ENCODE measurements at places on chromosomes 12 and 14.

DNA sequence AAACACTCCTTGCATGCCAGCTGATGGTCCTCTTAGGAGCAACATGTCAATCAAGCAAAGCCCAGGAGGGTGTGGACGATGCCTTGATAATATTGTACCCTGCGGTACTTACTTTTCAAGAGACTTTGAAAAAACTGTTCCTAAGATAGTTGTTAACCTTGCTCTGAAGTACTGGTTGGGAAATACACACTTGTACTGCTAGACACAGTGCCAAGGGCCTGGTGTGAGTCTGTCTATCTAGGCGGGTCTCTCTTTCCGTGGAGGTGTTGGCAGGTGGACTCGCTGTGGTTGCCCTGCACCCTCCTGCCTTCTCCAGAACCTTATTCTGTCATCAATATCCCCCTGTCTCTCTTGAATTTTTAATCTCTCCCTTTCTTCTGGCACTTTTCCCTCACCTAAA is 189.4 kb downstream of the NRXN3 start:
- DNase-seq: no peak

GRCh38 chr12:54142114-54142475 is 46.7 kb downstream of the SMUG1 start:
- no peak for DNase-seq

DNA sequence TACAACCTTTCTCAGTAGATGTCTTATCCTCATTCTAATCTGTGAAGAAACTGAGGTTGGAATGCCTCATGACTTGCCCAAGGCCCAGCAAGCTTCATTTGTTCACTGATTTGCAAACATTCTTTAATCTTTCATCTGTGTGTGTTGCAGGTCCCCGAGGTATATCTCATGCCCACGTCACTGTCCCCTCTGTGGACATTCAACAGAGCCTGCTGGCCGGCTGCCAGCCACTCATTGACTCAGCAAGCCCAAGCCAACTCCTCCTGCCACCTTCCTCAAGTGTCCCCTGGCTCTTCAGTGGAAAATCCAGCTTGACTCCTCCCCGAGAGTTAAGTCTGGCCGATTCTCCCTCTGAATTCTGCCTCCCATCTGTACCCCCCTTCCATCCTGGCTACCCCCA is 1.9 kb upstream of the DCAF4 start:
- DNase-seq: no peak

DNA sequence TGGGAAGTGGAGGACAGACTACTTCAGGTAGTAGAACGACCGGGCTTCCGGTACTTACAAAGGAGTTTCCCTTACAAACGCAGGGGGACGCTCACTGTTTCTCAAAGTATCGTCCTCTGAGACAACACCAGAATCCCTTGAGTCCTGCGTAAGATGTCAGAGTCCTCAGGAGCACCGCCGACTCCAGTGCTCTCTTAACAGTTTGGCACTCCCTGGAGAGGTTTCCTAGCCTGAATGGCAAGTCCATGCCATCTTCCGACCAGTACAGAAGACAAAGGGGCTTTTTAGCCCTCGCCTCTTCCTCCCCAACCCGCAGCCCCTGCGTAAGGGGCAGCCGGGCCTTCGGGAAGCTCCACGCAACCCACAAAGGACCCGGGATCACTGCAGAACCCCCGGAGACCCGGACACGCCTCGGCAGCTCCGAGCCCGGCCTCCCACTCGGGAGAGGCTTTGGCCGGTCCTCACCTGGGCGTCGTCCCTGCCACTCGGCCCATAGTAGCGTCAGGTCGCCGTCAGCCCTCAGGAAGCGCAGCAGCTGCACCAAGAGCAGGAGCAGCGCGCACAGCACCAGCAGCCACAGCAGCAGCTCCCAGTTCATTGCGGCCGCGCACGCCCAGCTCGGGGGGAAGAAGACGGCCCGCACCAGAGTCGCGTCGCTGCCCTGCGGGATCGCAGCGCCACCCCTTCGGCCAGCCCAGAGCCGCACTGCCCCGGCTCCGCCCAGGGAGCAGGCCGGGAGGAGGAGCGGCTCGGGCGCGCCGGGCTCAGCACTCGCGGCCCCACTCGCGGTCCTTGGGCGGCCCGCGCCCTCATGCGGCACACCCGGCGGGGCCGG is at the start of gene DHRS7:
Gene DHRS7 (minus strand): TSS at position 687 of the 835 bp plus-strand sequence. CDS start 89 bp downstream, at position 598.
- DNase-seq: peak; percentile 73

- no peak for DNase-seq
These were observed 860.0 kb downstream of the RPS29 start for GRCh38 chr14:48726080-48726642.

GRCh38 chr12:105057174-105057573 is 27.1 kb downstream of the ALDH1L2 start:
- no peak for DNase-seq

- DNase-seq: peak; percentile 35
These were observed 4.2 kb upstream of the XPOT start for GRCh38 chr12:64400041-64400440.

GRCh38 chr12:132462788-132463187 is 27.2 kb upstream of the FBRSL1 start:
- DNase-seq: no peak

DNA sequence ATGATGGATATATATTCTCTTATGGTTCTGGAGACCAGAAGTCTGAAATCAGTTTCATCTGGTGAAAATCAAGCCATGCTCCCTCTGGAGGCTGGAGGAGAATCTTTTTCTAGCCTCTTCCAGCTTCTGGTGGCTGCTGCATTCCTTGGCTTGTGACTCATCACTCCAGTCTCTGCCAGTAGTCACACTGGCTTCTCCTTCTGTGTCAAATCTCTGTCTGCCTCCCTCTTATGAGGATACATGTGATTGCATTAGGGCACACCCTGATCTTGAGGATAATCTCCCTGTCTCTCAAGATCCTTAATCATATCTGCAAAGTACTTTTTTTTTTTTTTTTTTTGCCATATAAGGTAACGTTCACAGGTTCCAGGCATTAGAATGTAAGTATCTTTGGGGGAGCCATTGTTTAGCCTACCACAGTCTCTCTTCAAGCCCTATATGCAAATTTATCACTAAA is 17.7 kb downstream of the DNAL1 start:
- DNase-seq: no peak

GRCh38 chr14:91177073-91178034 is 63.5 kb downstream of the DGLUCY start:
- peak; percentile 84 for DNase-seq

GRCh38 chr14:35556548-35556947 is 22.6 kb downstream of the INSM2 start:
- DNase-seq: no peak

GRCh38 chr12:74547249-74547648 is 9.6 kb downstream of the ATXN7L3B start:
- DNase-seq: no peak

DNA sequence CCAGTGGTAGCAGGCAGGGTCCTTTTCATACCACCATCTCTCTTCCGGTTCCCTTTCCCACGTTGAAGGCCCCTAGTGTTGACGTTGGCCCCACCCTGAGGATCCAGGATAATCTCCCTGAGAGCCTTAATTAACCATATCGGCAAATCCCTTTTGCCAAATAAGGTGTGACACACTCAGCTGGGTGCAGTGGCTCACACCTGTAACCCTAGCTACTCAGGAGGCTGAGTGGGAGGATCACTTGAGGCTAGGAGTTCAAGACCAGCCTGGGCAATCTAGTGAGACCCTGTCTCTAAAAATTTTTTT is 2.8 kb upstream of the TMEM119 start:
- DNase-seq: no peak

DNA sequence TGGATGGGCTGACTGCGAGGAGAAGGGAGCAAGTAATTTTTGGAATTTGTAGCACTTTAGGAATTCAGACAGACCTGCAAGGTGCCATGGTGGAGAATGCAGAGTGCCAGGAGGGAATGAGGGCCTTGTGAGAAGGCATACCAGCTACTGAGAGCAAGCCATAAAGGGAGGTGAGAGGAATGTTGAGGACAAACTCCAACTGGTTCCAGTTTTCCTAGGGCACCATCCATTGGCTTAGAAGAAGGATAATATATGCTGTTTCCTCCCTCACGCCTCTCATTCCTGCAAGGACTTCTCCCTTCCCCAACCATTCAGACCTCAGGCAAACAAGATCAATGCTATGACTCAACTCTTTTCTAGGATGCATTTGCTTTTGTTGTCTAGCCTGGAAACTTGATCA is 11.2 kb upstream of the DAAM1 start:
- no peak for DNase-seq

Data from activated CD8-positive, alpha-beta T cell treated with anti-CD3 and anti-CD28 coated beads for 36 hours (primary cell).